ENCODE measurements at places on chromosomes 1 and 21.

DNA sequence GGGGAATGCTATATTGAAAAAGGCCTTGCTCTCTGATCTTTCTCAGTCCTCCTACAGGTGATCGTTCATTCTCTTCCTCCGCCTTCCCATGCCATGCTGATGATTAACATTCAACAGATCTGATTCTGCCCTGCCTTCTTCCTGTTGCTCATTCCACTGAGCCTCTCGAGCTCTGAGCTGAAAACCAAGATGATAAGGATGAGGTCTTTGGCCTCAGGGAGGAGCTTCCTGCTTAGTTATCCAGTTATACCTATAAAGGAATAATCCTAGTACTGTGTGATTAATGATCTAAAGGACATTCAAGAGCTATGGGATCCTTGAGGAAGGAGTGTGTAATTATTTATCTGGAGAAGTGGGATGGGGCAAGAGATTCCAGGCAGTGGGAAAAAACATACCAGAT lies 25.2 kb upstream of the MAP3K7CL start:
- no peak for DNase-seq

DNA sequence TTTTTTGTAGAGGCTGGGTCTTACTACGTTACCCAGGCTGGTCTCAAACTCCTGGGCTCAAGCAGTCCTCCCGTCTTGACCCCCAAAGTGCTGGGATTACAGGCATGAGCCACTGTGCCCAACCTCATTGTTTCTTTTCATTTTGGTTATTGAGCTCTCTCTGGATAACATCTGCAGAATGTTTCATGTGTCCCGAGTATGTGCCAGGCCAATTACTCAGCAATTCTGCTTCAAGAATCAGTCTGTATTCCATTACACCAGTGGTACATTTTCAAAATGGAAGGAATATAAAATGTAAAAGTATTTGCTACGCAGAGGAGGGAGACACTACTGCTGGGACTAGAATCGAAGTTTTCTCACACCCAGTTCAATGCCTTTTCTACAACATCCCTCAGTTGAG lies 1.7 kb upstream of the ELOA start:
- DNase-seq, result no peak

GRCh38 chr1:81044708-81045107 lies 756.0 kb upstream of the ADGRL2 start:
- DNase-seq, result no peak

DNA sequence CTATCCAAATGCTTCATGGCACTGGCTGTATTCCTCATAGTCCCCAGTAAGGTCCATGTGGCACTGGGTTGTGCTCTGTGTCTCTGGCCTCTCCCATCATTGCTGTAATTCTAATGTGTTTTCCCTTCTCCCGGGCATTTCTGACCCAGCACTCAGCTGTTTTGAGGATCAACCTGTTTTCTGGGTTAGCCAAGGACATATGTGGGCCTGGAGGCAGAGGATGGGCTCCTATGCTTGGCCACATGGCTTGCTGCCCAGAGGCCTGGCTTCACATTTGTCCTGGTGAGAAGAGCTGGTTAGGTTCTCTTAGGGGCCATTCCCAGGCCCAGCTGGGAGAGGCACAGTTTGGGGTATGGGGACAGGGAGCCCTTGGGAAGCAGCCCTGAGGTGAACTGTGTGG lies 103.1 kb downstream of the FAM78B start:
- DNase-seq, result no peak

- no peak for DNase-seq
Measured at GRCh38 chr1:24276791-24277190, 42.4 kb upstream of the GRHL3 start.

DNA sequence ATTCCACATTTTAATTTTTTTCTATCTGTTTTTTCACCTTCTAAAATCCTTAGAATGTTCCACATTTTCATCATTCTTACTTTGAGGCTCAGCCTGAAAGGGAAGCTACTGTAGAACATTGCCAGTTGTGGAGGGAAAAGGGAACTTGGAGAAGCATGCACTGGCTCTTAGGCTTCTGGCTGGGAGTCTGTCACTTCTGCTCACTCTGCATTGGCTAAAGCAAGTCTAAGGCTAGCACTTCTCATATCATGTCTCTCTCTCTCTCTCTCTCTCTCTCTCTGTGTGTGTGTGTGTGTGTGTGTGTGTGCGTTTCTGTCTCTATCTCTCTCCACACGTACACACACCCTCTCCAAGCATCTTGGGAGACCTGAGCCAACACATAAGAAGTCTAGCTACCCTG lies 49.6 kb upstream of the ADAR start:
- no peak for DNase-seq
